ENCODE measurements at places on chromosomes 3 and 15.

GRCh38 chr3:29525254-29525881 is 244.5 kb downstream of the RBMS3 start:
- no peak for DNase-seq

GRCh38 chr3:149336925-149337324 is 3.5 kb upstream of the TM4SF18 start:
- DNase-seq = no peak

GRCh38 chr15:101724675-101725005 is 367 bp upstream of the TARS3 start:
- no peak for DNase-seq

DNA sequence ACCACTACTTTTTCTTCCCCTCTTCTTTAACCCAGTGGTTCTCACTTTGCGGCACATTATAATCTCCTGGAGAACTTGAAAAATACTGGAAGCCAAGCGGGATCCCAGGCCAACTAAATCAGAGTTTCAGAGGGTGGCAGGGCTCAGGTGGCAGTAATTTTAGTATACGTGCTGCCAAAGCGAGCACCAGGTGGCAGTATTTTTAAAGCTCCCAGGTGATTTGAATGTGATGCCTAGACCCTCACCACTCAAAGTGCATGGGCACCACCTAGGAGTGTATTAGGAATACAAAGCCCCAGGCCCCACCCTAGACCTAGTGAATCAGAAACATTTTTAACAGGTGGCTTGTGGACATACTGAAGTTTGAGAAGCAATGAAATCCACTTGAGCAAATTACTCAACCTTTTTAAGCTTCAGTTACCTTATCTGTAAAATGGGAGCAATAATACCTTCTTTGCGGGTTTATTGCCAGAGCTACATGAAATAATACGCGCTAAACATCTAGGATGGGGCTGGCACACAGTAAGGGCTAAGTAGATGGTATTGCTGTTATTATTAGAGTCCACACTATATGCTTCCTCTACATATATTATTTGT is 8.3 kb downstream of the B3GALNT1 start:
- DNase-seq = no peak

DNA sequence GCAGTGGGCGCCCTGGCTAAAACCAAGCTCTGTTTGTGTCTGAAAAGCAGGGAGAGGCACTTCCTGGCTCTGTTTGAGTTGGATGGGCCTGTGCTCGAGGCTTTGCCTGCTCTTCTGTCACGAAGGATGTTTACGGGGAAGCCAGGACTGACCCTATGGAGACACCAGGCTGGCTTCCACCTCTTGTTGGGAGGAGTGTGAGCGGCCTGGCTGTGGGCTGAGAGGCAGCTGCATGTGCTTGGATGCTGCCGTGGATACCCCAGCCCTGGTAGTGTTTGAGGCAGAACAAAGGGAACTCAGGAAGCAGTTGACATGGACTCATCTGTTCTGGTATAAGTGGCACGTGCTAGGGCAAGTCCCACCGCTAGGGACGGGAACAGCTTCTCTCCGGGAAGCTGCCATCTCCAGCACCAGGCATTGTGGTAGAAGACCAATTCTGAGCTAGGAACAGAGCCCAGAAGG is 17.6 kb upstream of the SLC41A3 start:
- no peak for DNase-seq

- DNase-seq = no peak
Measured at GRCh38 chr3:194843556-194843955, 157.9 kb downstream of the FAM43A start.

- no peak for DNase-seq
Measured at GRCh38 chr3:16290007-16290826, 25.2 kb downstream of the OXNAD1 start.

- DNase-seq = no peak
Measured at GRCh38 chr3:4552811-4553210, 59.7 kb downstream of the ITPR1 start.

- no peak for DNase-seq
Measured at GRCh38 chr15:24067733-24068501, 380.8 kb upstream of the NDN start.

- no peak for DNase-seq
Measured at GRCh38 chr3:72255191-72255590, 470.2 kb upstream of the PROK2 start.

- DNase-seq = no peak
Measured at GRCh38 chr15:46894644-46895043, 822.7 kb upstream of the SEMA6D start.

- no peak for DNase-seq
Measured at GRCh38 chr15:94478763-94479162, 247.4 kb downstream of the MCTP2 start.

- DNase-seq = no peak
Measured at GRCh38 chr3:66554178-66554577, 53.4 kb upstream of the LRIG1 start.

- DNase-seq = no peak
Measured at GRCh38 chr15:60917461-60918145, 311.5 kb downstream of the RORA start.

DNA sequence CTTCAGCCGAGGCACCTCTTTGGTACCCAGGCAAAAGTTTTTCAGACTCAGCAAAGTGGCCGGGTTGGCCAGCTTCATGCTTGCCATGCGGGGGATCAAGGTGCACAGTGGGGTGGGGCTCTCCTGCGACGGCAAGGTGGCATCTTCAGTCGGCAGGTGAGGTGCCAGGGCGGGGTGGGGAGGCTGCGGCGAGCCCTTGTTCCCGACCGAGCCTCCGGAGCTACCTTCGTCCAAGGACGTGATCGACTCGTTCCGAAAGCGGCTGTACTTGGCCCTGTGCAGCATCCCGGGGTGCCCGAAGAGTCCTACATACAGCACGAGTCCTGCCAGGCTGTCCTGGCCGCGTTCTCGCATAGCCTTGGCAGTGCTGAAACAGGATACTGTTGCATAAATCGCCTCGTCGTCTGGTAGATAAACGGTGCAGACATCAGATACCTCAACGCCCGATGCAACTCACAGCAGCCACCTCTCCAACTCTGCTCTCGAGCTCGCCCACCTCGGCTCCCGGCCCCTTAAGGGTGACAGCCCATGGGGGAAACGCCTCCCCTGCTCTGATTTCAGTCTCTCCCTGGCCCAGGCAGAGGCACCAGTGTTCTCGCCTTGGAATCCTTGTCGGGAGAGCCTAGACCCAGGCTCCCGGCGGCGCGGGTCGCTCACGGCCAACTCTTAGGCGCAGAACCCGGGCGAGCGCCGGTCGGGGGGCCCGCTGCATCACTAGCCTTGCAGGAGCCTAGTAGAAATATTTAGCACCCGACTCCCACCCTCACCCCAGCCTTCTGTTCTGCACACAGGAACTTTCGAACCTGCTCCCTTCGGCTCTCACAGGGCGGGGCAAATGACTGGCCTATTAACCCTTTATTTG is 826 bp downstream of the SHC4 start:
- DNase-seq = no peak

DNA sequence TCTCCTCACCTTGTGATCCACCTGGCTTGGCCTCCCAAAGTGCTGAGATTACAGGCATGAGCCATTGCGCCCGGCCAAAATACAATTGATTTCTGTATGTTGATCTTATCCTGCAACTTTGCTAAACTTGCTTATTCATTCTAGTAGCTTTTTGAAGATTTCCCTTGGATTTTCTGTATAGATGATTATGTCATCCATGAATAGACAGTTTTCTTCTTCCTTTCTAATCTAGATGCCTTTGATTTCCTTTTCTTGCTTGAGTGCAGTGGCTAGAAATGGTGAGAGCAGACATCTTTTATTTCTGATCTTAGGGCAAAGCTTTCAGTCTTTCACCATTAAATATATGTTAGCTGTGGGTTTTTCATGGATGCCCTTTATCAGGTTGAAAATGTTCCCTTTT is 4.4 kb upstream of the ELP6 start:
- no peak for DNase-seq

DNA sequence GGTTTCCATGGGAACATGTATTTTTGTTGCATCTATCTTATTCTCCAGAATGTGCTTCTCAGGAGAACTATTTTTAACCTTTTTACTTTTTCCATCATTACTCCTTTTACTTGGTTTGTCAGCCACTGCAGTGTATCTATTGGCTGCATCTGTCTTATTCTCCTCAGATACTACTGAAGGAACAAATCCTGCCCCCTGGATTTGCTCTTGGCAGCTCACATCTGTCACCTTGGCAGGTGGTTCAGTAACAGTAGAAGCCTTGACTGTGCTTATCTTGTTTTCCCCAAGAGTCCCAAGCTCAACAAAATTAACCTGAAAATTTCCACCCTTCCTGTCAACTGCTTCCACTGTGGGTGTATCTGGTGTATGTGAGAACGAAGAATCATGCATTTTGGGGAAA is 106.0 kb downstream of the MAP4 start:
- no peak for DNase-seq

DNA sequence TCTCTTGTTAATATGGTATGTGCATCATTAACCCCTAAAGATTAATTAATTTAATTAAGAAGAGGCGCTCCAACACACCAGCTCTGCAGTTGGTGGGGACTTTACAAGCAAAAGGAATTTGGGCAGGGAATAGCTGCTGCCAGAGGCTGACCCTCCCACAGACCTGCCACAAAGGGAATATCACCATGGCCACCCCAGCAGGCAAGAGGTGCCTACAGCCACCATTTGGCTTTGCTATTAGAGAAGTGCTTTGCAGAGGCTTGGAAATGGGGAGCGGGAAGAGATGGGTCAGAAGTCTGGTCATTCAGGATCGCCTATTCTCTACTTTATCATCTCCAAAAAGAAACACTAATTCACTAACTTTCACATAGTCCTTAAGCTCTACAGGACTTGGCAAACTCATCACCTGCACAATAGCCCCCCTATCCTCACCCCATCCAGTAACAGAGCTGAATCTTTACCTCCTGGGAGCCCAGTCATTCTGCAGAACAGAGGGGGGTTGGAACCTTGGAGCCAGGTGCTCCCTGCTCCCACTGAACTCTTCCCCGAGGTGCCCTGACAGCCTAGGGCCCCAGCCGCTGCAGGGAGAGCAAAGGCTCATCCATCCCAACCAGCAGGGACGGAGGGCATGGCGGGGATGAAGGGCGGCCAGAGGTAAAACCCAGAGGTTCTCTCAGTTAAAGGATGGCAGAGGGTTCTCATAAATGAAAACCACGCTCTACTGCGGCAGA is 29.7 kb downstream of the LRIG1 start:
- no peak for DNase-seq

DNA sequence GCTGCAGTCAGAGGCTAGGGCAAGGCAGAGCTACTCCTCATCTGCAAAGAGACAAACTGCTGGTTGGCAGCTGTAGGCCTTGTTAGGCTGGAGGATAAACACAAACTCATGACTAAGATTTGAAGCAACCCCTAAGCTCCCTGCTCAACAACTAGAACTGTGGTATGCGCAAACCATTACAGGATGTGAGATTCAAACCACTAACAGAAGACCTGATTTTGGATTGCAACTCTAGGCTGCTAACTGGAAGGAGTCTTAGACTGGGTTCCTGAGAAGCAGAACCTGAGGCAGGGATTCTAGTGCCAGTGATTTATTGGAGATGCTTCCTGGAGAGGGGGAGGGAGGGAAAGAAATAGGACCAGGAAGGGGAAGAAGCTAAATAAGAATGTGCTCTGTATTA is 22.5 kb downstream of the CCR4 start:
- DNase-seq = no peak

- no peak for DNase-seq
Measured at GRCh38 chr3:50370594-50370993, 11.3 kb upstream of the TMEM115 start.

- DNase-seq = no peak
Measured at GRCh38 chr15:73337187-73337586, 31.6 kb downstream of the HCN4 start.

- DNase-seq = no peak
Measured at GRCh38 chr15:85625856-85626255, 168.9 kb downstream of the KLHL25 start.

DNA sequence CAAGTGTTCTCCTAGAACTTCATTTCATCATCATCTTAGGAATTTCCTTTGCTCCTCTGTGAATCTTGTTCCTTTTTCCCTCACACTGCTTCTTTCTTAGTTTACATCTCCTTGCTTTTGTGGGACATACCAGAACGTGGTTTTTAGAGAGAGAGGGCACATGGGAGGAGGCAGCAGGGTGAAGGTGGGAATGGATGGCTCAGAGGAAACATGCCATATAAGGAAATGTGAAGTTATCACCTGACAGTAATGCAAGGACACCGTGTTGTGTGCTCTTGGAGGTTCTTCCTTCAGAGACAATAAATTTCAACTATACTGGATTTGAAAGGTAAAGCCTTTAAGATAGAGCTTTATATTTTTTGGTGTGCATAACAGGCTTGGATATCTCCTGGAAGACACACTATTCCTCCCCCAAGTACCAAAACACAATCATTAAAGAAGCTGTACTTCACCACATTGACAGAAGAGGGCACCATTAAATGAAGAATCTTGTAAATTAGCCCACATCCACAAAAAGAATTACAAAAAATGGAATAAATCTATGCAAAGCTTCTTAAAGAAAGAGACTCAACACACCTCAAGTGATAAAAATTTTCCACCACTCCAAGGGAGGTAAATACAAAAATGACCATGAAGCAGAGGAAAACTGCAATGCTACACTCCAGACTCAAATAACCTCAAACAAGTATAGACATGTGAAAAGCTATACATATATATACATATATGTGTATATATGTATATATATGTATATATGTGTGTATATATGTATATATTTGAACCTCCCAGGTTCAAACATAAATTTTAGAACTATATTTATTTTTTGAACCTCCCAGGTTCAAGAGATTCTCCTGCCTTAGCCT is 26.1 kb downstream of the RPL39L start:
- DNase-seq = no peak

- no peak for DNase-seq
Measured at GRCh38 chr3:195570344-195570743, 13.4 kb downstream of the APOD start.

- DNase-seq = no peak
Measured at GRCh38 chr15:67142767-67143100, 77.3 kb downstream of the SMAD3 start.

DNA sequence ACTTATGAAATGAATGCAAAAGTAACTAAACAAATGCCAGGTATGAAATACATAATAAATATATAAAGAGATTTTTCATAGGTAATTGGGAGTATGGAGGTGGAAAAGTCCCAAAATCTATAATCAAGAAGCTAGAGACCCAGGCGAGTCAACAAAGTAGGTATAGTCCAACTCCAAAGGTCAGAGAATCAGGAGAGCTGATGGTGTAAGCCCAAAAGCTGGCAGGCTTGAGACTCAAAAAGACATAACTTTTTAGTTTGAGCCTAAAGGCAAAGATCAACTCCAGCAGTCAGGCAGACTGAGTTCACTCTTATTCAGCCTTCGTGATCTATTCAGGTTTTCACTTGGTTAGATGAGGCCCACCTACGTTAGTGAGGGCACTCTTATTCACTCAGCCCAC is 157.4 kb upstream of the TMCO5A start:
- no peak for DNase-seq

GRCh38 chr3:11037976-11038375 is 45.4 kb downstream of the SLC6A1 start:
- no peak for DNase-seq

DNA sequence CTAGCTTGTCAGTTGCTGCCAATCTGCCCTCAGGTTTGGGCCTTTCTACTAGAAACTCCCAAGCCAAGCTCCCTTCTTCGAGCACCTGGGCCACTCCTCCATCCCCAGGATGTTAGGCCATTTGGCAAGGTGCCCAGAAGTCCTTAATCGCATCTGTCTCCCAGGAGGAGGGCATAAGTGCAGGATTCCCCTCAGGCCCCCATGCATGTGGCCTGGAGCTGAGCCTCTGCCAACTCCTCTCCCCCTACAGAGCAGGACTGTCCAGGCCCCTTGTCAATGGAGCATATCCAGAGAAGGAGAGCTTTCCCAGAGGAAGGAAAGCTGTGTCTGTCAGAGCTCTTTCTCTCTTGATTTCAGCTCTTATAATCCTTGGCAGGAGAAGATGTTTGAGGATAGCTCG is 182.6 kb upstream of the ROPN1 start:
- DNase-seq = no peak
